ENCODE measurements at places on chromosomes 3 and 15.

DNA sequence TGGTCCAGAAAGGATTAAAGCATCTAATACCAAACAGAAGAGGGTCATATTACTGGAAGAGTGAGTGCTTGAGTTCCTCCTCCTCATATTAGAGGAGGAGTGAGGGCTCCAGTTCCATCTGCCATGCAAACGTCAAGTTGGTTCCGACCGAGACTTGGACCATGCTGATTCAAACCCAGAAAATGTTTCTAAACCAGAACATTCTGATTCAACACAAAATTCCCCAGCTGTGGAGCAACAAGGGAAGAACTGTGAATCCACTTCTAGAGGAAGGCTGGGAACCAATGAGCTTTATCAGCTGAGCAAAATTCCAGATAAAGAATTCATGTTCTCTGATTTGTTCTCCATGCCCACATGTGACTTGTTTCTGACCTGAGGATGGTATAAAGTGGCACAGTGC, 135.6 kb upstream of the WNT5A start:
- no peak overlapping the region for H3K27ac ChIP-seq
- H3K4me1 ChIP-seq = peaks cover 3% of the 10 kb centered on the region
- H3K36me3 ChIP-seq = no peaks in the 10 kb centered on the region
- no peak for DNase-seq
- H3K4me3 ChIP-seq = no peak overlapping the region
- H3K27me3 ChIP-seq = no peaks in the 10 kb centered on the region

DNA sequence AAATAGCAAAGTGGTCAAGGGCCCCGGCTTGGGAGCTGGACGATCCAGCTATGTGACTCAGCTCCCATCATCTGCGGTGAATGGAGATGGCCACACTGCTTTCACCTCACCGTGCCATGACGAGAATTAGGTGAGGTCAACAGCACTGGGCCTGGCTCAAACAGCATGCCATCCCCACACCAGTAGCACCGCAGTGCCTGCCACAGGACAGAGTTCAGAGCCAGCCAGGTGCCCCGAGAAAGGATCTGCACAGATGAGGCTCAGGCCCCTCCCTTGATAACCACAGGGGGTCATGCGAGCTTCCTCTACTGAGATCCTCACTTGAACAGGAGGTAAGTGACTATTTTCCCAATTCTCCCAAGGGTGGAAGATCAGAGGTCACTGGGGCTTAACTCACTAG, 29.4 kb downstream of the ZXDC start:
- no peaks in the 10 kb centered on the region for H3K27me3 ChIP-seq
- H3K36me3 ChIP-seq = peaks cover 33% of the 10 kb centered on the region
- DNase-seq = peak; percentile 68
- H3K4me3 ChIP-seq = no peak overlapping the region

- DNase-seq = no peak
- no peak overlapping the region for H3K27ac ChIP-seq
- no peaks in the 10 kb centered on the region for H3K4me1 ChIP-seq
- H3K27me3 ChIP-seq = no peaks in the 10 kb centered on the region
Measured at GRCh38 chr3:82596805-82597204, 835.4 kb upstream of the GBE1 start.

- no peak overlapping the region for H3K4me3 ChIP-seq
- peak; percentile 66 for DNase-seq
- no peaks in the 10 kb centered on the region for H3K4me1 ChIP-seq
Measured at GRCh38 chr3:88678747-88679146, 428.7 kb upstream of the EPHA3 start.
